Hepatic stellate cell (primary cell): ENCODE measurements at places on chromosomes 1 and 21.

DNA sequence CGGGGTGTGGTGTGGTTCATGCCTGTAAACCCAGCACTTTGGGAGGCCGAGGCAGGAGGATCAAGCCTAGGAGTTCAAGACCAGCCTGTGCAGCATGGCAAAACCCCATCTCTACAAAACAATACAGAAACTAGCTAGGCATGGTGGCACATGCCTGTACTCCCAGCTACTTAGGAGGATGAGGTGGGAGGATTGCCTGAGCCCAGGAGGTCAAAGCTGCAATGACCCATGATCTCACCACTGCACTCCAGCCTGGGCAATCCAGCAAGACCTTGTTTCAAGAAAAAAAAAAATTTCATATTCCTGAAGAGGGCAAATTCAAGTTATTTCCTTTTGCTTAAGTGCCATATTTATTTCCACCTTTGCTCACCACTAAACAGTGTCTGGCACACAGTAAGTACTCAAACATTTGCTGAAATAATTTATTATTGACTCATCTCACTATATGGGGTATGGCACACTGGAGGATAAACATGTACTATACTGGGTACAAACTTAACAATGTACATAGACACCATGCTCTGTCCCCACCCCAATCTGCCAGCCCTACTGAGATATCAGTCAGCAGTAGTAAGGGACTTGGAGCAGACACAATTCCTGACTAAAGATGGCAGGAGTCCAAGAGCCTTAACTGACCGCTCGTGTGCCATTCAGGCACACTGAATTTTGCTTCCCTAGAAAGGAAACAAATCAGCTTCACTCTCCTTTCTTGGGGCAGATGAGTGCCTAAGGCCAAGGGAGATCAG lies 15.5 kb downstream of the MEAF6 start:
- no peak for DNase-seq

DNA sequence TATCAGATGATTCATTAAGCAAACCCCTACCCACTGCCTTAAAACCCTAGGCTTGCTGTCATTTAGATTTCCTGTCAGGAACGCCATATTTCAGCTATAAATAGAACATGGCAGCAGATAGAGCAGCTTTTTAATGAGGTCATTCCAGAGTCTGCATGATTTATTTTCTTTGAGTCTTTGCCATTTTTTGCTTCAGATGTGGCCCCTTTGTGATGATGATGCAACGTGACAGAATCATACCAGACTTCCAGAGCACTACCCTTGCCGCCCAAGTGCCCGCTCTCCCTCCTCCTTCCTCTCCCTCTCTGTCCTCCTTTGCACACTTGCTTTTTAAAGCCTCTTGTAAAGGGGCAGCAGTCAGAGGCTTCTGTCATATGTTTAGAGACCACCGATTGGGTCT lies 55.5 kb upstream of the TRIM67 start:
- DNase-seq, result peak; percentile 81

DNA sequence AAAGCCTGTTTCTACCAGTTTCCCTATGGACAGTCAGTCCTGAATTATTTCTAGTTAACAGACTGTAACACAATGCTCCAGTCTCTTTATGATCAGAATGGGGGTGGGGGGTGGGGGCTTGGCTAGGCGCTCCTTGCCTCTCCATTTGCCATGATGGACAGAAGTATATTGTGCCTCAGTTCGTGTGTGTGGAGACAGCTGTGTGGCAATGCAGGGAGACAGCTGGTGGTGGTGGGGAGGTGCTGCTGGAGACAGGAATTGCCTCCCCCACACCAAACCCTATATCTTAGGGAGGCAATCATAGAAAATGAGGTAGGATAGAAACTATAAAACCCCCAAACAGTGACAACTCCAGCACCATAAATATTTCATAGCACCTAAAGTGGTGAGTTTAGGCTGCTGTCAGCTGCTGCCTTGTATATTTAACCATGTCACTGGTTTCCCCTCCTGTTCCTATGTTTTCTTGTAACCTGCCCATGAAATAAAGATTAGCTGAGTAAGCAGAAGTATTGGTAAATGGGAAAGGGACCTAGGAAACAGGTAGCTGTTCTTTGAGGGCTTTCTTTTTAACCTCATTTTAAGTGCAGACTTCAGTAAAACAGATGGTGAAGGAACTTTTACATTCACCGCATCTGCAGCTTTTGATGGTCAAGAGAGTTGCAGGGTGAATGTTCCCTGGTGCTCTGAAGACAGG lies 3.4 kb downstream of the PLXNA2 start:
- no peak for DNase-seq

- DNase-seq, result no peak
Observed at GRCh38 chr1:96488777-96489176, 232.8 kb upstream of the PTBP2 start.

DNA sequence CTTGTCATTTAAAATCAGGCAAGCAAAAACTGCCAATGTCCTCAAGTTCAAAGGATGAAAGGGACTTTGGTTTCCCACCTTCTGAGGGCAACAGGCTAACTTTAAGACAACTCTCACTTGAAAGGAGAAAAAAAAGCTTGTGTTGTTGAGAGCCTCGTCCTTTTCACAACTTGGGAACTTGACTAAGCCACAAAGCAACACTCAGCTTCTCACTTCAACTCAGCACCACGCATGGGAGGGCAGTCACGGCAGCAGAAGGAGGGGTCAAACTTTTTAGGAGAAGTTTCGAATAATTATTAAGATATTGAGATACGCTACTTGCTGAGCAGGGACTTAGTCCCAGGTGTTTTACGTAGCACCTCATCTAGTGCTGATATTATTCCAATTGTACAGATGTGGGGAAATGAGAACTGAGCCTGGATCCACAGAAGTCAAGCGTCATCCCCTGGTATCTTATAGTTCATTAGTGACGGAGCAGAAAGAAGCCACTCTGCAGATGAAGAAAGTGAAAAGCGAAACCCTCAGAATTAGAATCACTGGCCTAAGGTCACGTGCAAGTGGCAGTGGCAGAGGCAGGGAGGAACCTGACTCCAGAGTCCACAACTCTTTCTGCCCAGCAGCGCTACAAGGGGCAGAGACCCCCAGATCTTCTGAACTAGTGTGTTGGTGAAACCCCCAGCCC lies 83.6 kb downstream of the JAK1 start:
- DNase-seq, result no peak

DNA sequence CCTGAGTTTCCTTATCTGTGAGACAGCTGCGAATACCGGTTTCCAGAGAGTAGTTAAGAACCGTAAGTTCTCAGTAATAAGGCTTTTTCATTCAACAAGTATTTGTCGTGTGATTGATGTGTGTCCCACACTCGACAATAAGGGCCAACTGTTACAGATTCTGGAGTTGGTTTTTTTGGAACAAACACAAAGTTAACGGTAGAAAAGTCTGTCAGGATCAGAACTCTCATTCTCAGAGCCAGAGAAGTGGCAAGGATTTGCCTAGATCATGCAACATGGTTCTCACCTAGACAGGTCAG lies 837 bp downstream of the NUDC start:
- DNase-seq, result no peak

- peak; percentile 20 for DNase-seq
Observed at GRCh38 chr1:224116131-224116530, 2.2 kb downstream of the FBXO28 start.

GRCh38 chr1:157091668-157092273 lies 7.8 kb downstream of the ETV3L start:
- DNase-seq, result no peak

- no peak for DNase-seq
Observed at GRCh38 chr21:25572861-25573310, 34.4 kb downstream of the MRPL39 start.

GRCh38 chr1:186476264-186477040 lies 15.5 kb upstream of the PDC start:
- peak; percentile 24 for DNase-seq

DNA sequence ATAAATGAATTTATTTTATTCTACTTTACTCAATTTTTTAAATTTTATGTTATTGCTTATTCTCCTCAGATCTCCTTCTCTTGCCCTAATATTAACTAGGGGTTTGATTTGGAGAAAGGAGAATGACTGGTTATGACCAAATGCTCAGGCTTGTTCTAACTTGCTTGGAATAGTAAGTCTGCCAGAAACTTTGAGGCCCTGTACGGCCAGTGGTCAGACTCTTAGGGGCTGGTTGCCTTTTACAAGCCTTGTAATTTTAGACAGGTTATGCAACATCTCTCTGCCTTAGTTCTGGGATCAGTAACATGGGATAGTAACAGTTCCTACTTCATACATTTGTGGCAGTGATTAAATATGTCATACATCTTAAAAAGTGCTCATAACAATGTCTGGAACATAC lies 279.5 kb downstream of the DUSP10 start:
- no peak for DNase-seq

DNA sequence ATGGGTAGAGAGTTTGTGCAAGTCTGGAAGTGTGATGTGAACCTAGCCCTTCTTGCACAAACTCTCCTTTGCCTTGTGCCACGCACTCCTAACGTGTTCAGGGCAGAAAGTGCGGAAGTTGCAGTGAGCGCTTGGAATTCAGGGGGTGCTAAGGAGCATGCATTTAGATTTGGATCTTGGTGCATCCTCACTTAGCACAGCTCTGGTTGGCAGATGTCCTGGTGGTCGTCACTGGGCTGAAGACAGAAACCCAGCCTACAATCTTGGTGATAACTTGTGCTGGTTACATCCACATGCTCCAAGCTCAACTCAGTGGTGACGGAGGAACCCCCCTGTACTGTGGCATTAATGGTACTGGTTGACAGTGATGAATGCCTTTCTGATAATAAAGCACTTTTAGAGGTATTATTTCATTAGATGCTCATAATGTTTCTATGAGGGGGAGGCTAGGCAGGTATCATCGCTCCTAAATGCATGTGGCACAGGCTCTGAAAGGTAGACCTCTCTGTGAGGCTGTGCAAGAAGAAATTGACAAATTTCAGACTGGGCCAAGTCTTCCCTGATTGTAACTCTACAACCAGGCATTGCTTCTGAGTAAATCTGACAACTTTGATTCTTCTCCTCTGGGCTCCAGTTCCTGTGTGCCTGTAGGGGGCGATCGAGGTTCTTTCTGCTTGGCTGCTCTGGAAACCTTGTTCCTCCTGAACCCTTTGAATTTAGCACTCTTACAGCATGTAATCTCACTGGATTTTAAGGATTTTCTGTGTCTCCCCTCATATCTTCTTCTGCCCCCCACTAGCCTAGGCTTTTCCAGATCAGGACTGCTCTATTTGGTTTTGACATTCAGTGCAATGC lies 40.6 kb downstream of the MAPKAPK2 start:
- DNase-seq, result peak; percentile 77

GRCh38 chr1:75501577-75502295 lies 109.2 kb downstream of the SLC44A5 start:
- DNase-seq, result no peak

DNA sequence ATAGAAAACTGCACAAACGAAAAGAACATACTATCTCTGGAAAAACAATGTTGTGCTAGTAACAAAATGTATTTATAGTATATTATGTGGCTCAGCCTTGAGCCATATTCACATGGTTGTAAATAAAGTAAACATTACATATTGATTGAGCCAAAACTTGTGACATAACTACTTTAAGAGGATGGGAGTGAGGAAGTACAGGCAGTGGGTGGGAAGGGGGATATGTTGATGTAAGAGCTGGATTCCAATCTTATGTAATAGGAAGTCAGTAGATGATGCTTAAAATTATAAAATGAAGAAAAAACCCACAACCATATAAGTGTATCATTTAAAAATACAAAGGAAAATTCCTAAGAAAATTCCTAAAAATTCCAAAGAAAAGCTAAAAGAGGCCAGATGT lies 42.7 kb downstream of the RHOU start:
- no peak for DNase-seq

GRCh38 chr1:236395947-236396664 lies 2.0 kb downstream of the EDARADD start:
- DNase-seq, result no peak

DNA sequence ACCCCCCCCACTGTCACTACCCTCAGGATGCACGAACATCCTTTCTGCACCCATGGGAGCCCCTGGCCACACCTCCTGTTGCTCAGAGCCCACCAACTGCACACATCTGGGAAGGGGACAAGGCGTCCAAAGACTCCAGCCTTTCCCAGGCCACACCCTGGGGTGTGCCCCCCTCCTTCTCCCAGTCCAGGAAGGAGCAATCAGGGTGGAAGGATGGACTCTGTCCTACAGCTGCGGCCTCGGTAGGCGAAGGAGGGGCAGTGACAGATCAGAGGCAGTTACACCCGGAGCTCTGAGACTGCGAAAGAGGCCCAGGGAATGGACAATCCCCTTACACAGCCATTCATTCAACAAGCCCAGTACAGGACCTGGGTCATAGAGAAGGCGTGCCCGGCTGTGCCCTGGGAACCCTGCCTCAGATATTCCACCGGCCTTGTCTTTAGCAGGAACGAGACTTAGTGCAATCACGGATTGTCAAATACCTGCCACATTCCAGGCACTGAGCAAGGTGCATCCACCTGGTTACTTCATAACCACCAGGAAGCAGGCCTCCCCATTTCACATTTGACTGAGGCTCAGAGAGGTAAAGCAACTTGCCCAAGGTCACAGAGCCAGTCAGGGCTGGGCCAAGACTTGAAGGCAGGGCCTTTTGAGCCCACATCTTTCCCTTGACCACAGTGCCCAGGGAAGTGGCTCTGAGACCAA lies 9.4 kb downstream of the HSPG2 start:
- DNase-seq, result peak; percentile 58

DNA sequence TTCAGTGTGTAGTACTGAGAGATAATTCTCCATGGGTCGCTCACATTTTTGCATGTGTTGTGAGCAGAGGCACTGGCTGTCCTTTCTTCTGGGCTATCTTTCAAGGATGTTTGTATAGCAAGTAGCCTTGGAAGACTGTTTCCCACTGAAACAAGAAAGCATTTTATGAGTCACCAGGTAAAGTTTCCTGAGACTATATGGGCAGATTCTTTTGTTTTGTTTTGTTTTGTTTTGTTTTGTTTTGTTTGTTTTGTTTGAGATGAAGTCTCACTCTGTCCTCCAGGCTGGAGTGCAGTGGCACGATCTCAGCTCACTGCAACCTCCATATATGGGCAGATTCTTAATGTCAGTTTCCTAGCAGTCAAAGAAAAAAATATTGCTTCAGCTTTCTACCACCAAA lies 912.6 kb downstream of the TTLL7 start:
- DNase-seq, result no peak

GRCh38 chr1:182169203-182169602 lies 107.7 kb upstream of the ZNF648 start:
- DNase-seq, result no peak

DNA sequence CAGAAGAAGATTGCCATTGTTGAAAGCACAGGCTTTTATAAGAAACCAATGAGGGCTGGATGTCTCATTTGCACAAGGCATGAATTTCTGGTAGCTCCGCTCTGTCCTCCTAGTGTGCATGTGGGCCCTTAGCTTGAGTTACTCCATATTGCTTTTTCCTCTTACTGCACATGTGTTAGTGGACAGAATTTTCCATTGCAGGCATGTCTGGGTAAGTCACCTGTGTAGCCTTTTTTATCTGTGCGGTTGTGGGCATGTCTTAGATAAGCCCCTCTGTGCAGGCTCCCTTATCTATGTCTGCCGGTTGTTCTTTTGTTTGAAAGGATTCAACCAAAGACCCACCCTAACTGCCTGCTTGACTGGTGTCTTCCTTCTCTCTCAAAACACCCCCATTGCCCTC lies 7.2 kb upstream of the CLCA1 start:
- no peak for DNase-seq
